ENCODE measurements at places on chromosomes 7 and 10.
A peak's percentile ranks its signal among the peaks of the same experiment; 100 is the strongest.

DNA sequence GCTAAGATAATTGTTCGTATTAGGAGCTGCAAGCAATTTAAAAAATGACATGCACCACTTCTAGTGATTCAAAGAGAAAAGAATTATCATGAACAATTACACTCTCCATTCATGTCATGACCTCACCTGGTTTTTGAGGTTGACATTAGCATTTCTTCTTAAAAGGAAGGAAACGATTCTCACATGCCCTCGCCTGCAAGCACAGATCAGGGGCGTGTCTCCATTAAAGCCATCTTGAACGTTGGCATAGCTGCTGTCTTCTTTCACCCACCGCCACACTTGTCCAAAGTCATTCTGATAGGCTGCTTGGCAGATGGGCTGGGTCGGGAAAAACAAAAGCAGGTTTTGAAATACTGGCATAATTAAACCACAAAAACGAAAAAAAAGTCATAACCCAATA lies 19.9 kb downstream of the ANKRD22 start:
- no peak for DNase-seq

DNA sequence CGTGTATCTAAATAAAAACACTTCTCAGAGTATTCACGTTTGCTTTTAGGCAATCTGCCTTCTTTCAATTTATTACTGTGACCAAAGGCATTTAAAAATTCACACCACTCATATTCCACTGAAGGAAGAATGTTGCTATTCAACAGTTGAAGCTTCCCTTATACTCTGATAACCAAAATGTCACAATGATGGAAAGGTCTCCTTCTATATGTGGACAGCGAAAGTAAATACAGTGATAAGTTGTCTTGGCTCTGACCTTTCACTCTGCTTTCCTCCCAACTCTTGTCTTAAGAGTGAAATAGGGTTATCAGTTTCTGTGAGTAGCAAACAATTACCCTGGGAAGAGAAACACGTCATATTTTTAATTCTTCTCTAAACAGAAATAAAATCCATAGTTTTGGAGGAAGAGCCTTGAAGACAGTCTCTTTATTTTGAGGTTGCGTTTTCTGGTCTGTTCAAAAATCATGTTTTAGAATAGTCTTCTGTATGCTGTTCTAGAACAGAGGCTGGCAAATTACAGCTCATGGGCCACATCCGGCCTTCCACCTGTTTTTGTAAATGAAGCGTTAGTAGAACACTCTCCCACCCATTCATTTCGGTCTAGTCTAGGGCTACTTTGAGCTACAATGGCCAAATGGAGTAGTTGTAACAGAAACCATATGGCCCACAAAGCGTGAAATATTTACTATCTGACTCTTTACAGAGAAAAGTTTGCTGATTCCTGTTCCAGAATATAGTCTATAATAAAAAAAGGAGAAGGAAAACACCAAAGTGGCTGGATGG lies 41.3 kb downstream of the ETV1 start:
- DNase-seq = peak; percentile 73

DNA sequence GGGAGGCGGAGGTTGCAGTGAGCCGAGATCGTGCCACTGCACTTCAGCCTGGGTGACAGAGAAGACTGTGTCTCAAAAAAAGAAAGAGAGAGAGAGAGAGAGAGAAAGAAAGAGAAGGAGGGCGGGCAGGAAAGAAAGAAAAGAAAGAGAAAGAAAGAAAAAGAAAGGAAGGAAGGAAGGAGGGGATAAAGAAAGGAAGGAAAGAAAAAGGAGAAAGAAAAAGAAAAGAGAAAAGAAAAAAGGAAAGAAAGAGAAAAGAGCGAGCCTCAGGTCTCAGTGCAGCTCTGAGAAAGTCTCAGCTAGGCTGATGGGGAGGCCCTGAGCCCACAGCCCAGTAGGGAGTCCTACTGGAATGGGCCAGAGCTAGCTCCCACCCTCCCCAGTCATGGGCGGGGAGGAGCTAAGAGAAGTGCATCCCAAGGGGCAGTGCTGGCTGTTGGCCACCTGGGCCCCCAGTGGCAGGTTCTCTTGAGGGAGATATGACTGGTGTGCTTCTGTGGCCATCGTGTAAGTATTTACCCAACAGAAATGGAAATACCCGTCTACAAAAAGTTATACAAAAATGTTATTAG lies 69.3 kb downstream of the ABRAXAS2 start:
- DNase-seq = no peak

- no peak for DNase-seq
Measured at GRCh38 chr10:43214071-43214955, 52.6 kb downstream of the RASGEF1A start.

DNA sequence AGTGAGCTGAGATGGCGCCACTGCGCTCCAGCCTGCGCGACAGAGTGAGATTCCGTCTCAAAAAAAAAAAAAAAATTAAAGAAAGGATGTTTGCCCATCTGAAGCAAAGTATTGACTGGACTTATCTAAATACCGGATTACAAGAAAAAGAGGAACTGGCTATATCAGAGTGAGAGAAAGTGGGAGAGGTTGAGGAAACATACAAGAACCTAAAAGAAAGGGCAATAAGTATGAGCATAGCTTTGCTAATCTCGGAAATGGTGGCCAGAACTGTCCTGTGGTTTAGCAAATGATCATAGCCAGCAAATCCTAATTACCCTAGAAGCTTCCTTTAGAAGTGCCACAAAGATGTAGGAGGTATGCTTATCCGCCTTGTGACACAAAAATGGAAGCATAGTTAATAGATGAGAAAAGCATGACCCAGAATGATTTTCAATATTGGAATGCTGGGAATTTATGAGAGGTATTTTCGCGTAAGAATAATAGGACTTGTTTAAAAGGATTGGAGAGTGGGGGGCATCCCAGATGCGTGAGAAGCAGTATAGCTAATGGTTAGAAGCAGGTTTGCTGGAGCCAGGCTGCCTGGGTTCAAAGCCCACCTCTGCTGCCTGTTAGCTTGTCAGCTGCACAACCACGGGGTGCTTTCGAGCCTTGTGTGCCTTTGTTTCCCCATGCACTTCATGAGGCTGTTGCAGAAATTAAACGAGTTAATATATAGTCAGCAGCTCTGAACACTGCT lies 1.2 kb upstream of the GTPBP4 start:
- DNase-seq = no peak

- no peak for DNase-seq
Measured at GRCh38 chr7:51700593-51701215, 384.1 kb upstream of the COBL start.

GRCh38 chr10:17146892-17147291 lies 17.3 kb upstream of the CUBN start:
- no peak for DNase-seq

DNA sequence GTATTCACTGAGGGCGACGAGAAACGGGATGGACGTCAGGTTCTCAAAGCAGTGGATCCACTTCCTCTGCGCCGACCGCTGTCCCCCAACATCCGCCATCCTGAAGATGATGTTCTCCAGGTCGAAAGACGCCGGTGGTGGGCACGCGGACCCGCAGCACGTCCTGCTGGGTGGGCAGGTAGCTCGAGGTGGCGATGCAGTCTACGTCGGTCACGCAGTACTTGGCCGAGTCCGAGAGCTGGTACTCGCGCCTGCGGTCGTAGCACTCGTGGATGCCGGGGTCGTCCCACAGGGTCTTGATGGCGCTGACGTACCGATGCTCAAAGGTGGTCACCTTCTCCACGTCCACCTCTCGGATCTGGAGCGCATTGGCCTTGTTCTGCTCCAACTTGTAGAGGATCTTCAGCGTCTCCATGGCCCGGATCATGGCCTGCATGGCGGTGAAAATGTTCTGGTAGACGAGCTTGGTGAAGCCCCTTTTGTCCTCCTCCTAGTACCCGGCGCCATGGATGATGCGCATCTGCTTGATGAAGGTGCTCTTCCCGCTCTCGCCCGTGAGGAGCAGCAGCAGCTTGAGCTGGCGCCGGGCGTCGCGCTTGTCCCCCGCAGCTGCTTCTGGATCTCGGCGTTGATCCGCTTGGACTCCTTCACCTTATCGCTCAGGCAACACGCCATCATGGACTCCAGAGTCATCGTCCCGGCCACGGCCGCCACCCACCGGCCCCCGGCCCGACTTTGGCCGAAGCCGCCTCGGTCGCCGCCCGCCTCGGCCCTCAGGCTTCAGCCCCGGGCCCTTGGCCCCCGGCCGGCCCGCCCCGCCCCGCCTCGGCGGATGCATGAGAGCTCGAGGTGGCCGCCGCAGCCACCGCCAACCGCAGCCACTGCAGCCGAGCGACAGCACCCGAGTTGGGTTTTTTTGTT lies 122.9 kb upstream of the KCTD7 start:
- DNase-seq = no peak

- DNase-seq = no peak
Measured at GRCh38 chr7:22675917-22676343, 51.1 kb upstream of the IL6 start.

DNA sequence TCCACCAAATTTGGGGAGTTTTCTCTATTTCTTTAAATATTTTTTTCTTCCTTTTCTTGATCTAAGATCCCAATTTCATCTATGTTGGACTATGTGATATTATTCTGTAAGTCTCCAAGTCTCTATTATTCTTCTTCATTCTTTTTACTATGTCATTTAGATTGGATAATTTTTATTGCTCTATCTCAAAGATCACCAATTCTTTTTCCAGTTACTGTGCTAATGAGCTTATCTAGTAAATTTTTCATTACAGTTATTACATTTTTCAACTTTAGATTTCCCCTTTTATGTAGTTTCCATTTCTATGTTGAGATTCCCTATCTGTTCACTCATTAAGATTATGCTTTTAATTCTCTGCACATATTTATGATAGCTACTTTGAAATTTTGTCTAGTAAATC lies 131.6 kb upstream of the NAMPT start:
- DNase-seq = no peak

GRCh38 chr7:3892157-3892556 lies 591.1 kb downstream of the SDK1 start:
- DNase-seq = no peak

- DNase-seq = no peak
Measured at GRCh38 chr7:135188298-135188984, 17.9 kb upstream of the CYREN start.

DNA sequence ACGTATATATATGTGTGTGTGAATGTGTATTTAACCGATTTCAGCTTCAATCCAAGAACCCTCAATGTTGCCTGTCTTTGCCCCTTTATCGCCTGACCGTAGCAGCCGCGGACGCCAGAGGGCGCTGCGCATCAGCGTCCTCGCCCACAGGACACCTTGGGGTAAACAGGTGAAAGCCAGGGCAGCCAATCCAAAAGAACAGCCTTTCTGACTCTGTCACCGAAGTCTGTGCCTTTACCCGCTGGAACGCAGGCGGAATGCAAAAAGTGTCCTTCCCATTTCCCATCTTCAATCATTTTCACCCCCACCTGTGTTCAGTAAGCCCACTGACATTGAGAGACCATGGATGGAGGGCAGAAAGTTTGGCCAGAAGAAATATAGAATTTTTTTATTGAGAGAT lies 3.6 kb downstream of the NXPH1 start:
- no peak for DNase-seq

GRCh38 chr7:149604521-149604920 lies 106.9 kb upstream of the ZNF746 start:
- DNase-seq = no peak
